Transverse colon (tissue), 4 donors: ENCODE measurements at places on chromosomes 7 and 10. TPM values are rescaled to one million over a fixed set of nuclear protein-coding genes. Genes with fewer than 3 reads are reported as not detected.

GRCh38 chr7:68406480-68406879 lies 1191.8 kb upstream of the AUTS2 start:
- H3K27me3 ChIP-seq, result no peaks in the 10 kb centered on the region
- H3K36me3 ChIP-seq, result no peaks in the 10 kb centered on the region
- no peak overlapping the region for H3K27ac ChIP-seq
- no peak for DNase-seq
- no peaks in the 10 kb centered on the region for H3K4me1 ChIP-seq

DNA sequence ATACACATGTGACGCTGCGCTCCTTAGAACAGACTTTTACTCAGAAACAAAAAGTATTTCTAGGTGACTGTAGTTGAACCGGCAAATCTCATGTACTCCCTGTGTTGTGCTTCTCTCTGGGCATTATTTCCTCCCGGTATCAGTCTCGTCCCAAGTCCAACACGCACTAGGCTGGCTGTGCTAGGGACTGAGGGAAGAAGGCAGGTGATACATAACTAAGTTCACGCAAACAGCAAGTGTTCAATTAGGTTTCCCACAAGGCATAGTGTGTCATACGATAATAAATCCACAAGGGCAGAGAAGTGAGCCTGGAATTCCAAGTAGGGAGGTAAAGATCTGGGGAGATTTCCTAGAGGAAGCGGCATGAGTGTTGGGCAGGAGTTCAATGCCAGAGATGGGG lies 20.4 kb downstream of the FAM53B start:
- no peak overlapping the region for H3K4me3 ChIP-seq
- H3K36me3 ChIP-seq, result no peaks in the 10 kb centered on the region
- H3K4me1 ChIP-seq, result peaks cover 82% of the 10 kb centered on the region
- no peak for DNase-seq
- no peaks in the 10 kb centered on the region for H3K27me3 ChIP-seq

DNA sequence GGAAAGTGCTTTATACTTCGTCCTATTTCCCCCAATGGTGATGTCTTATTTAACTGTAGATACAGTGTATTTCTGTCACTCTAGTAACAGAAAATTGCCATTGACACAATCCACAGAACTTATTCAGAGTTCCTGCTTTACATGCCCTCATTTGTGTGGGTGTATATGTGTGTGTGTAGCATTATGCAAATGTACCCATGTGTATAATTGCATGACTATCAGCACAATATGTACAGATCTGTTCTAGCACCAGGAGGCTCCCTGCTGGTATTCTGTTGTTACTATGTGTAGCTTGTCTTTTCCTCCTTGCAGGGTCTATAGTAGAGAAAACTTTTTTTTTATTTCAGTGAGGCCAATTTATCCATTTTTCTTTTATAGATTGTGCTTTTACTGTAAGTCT lies 16.5 kb downstream of the CYP3A43 start:
- no peak for DNase-seq
- H3K4me1 ChIP-seq, result peaks cover 6% of the 10 kb centered on the region
- H3K27me3 ChIP-seq, result no peaks in the 10 kb centered on the region
- H3K27ac ChIP-seq, result no peak overlapping the region

- H3K27me3 ChIP-seq, result no peaks in the 10 kb centered on the region
- H3K4me1 ChIP-seq, result no peaks in the 10 kb centered on the region
- DNase-seq, result no peak
- no peaks in the 10 kb centered on the region for H3K36me3 ChIP-seq
- H3K4me3 ChIP-seq, result no peak overlapping the region
Measured at GRCh38 chr10:62116896-62117295, 151.7 kb downstream of the RTKN2 start.

DNA sequence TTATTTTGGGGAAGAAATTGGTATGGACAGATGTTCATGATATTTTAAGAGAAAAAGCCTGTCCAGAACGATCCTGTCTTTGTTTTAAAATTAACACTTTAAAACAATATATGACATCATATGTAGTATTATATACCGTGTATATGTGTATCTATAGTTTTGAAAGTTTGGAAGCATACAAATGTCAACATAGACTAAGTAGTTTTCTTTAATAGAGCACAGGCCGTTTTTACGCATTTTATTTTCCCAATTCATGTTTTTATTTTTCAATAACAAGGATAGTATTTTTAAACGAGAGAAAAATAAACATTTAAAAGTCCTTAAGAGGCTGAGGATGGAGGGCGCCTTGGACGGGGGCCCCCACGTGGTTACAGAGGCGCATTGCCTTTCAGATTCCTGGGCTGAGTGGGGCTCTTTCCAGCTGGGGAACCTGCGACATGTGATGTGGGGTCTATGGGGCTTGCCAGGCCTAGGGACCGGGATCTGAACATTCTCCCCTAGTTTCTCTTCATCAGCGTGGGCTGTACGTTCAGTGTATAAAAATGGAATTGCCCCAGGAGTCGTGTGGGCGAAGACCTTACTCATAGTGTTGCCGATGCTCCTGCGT lies 127.8 kb upstream of the ZNF746 start:
- peaks cover 6% of the 10 kb centered on the region for H3K27me3 ChIP-seq
- peak overlapping the region; percentile 92 for H3K27ac ChIP-seq
- peak; percentile 68 for DNase-seq
- peaks cover 27% of the 10 kb centered on the region for H3K4me1 ChIP-seq
- peaks cover 8% of the 10 kb centered on the region for H3K36me3 ChIP-seq

DNA sequence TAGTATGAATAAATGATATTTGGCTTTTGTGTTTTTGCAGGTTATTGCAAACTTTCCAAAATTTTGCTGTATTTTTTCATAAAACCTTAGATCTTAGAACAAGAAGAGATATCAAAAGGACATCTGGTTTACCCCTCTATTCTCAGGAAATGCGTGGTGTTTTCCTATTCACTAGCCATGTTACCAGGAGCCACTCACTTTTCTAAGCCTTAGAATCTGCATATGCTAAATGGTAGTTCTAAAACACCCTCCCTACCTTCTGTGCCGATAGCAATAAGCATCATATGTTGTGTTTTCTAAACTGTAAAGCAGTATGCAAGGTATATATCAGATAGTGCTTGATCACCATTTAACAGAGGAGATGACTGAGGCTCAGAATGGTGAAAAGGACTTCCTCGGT lies 715.0 kb upstream of the CELF2 start:
- H3K4me3 ChIP-seq, result no peak overlapping the region
- no peaks in the 10 kb centered on the region for H3K27me3 ChIP-seq
- no peaks in the 10 kb centered on the region for H3K4me1 ChIP-seq
- DNase-seq, result no peak
- H3K27ac ChIP-seq, result no peak overlapping the region

GRCh38 chr7:136657482-136657921 lies 210.9 kb upstream of the CHRM2 start:
- no peaks in the 10 kb centered on the region for H3K27me3 ChIP-seq
- no peaks in the 10 kb centered on the region for H3K4me1 ChIP-seq
- no peak for DNase-seq
- H3K27ac ChIP-seq, result peak overlapping the region; percentile 22
- H3K36me3 ChIP-seq, result no peaks in the 10 kb centered on the region
- no peak overlapping the region for H3K4me3 ChIP-seq

DNA sequence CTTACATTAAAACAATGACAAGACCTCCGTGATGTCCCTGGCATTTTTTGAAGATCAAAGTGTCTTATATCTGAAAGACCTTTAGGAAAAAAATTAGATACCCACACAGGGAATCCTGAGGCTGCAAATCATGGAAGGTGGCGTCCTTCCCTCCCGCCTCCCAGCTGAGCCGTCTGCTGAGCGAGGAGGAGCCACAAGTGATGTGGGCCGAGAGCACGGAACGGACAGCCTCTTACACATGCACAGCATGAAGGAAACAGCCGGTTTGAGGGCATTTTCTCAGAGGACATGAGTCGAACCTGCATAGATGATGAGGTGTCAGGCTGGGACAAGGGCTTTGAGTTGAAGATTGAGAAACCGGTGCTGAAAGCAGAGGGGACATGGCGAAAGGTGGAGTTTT lies 163.3 kb downstream of the ADARB2 start:
- H3K4me3 ChIP-seq, result no peak overlapping the region
- DNase-seq, result no peak
- no peaks in the 10 kb centered on the region for H3K27me3 ChIP-seq
- H3K27ac ChIP-seq, result no peak overlapping the region

GRCh38 chr7:128164061-128164954 lies 76.8 kb upstream of the LEP start:
- H3K27me3 ChIP-seq, result peaks cover 94% of the 10 kb centered on the region
- no peak for DNase-seq
- no peaks in the 10 kb centered on the region for H3K4me1 ChIP-seq
- no peak overlapping the region for H3K4me3 ChIP-seq
- no peaks in the 10 kb centered on the region for H3K36me3 ChIP-seq

GRCh38 chr10:56139405-56139804 lies 221.7 kb downstream of the ZWINT start:
- no peak overlapping the region for H3K4me3 ChIP-seq
- no peak overlapping the region for H3K27ac ChIP-seq
- no peak for DNase-seq
- H3K27me3 ChIP-seq, result no peaks in the 10 kb centered on the region

- H3K36me3 ChIP-seq, result peaks cover 5% of the 10 kb centered on the region
Measured at GRCh38 chr7:98174334-98175259, 36.6 kb upstream of the BHLHA15 start.

GRCh38 chr10:118272149-118272721 lies 69.9 kb downstream of the FAM204A start:
- peaks cover 19% of the 10 kb centered on the region for H3K27me3 ChIP-seq
- H3K4me3 ChIP-seq, result peak overlapping the region; percentile 6
- H3K27ac ChIP-seq, result peak overlapping the region; percentile 65
- peak; percentile 12 for DNase-seq

- peak; percentile 79 for DNase-seq
- no peaks in the 10 kb centered on the region for H3K36me3 ChIP-seq
- no peaks in the 10 kb centered on the region for H3K27me3 ChIP-seq
Measured at GRCh38 chr7:106064771-106065574, 47.1 kb downstream of the SYPL1 start.

DNA sequence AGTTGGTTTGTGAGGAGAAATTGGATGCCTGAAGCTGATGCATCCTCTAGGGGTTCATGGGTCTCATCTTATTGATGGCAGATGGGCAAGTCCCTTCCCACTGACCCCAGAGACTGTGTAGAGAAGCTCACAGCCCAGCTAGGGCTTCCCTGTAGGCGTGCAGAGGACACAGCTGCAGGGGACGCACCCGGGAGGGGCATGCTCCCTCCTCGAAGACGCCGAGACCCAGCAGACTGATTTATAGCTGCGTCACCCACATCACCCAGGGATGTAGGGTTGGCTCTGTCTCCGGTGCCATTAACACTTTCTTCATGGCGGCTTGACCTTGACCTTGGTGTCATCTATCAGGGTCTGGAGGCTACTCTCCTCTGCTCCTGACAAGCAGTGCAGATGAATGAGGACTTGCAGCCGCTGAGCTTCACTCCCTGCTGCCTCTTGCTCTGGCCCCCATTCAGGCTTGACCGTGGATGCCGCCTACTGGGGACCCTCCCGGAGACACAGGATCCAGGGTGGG lies 549.7 kb downstream of the TCERG1L start:
- no peak overlapping the region for H3K27ac ChIP-seq
- DNase-seq, result no peak
- no peaks in the 10 kb centered on the region for H3K36me3 ChIP-seq

GRCh38 chr10:108208732-108209131 lies 1044.2 kb upstream of the SORCS1 start:
- no peaks in the 10 kb centered on the region for H3K36me3 ChIP-seq
- H3K27ac ChIP-seq, result no peak overlapping the region
- no peak for DNase-seq
- no peaks in the 10 kb centered on the region for H3K4me1 ChIP-seq
- no peak overlapping the region for H3K4me3 ChIP-seq
- H3K27me3 ChIP-seq, result no peaks in the 10 kb centered on the region

Gene TEX36
- not detected for total RNA-seq

Gene GPR26
- total RNA-seq, result not detected

Gene NME8
- not detected for total RNA-seq

Gene TPK1
- total RNA-seq, result 15.1 TPM

Gene DENND10
- 62.0 TPM for total RNA-seq

Gene CAV2
- 28.3 TPM for total RNA-seq
